Activated naive CD4-positive, alpha-beta T cell treated with anti-CD3 and anti-CD28 coated beads, Interleukin-2, amount 50 U/mL, for 72 hours (primary cell): ENCODE measurements at places on chromosomes 1 and 21. TPM values are rescaled to one million over a fixed set of nuclear protein-coding genes. Genes with fewer than 3 reads are reported as not detected.

PBX1 gene
- 0.19 TPM for total RNA-seq

DNA sequence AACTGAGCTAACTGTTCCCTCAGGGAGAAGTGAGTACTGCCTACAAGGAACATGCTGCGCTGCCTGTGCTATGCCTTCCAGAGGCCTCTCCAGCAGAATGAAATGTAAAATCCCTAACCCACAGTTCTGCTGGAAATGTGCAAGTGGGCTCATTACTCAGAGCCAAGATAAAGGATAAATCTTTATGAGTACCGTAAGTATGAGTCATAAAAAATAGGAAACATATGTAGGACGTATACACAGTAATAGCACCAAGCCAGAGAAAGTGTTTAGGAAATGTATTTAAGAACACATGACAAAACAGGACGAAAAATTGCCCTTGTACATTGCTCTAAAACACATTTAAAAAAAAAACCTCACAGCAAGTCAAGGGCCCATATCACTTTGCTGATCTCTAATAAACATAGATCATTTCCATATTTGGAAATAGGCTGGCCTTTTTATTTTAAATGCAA lies 104.6 kb downstream of the TGFBR3 start:
- no peak for DNase-seq

DNA sequence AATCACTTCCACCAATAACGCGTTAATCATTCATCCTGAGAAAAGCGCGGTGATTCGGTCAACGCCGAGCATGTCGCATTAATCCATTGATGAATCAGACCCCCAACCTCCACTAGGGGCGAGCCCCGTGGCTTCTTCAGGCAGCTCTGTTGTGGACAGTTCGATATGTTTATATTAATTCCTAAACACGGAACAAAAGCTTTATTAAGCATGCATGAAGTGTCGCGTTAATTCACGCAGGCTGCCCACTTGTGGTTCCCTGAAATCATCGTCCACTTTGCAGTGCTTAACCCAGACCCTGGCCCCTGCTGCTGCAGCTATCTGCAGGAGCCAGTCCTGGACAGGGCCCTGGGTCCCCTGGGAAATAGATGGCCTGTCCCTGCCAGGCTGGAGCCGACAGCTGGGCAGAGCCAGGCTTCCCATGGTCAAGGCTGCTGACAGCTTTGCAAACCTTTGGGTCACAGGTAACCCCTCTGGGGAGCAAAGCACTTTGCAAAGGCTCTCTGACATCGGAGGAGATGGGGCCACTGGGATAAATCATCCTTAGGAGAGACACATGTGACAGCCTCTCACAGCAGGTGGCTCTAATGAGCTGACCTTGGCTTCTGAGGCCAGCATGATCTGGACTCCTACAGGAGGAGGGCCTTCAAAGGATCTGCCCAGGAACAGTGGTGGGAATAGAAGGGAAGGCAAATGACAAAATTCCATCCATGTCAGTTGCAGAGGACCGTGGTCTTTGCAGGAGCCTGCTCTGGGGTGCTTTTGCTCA lies 137.0 kb upstream of the AJAP1 start:
- no peak for DNase-seq

PLA2G2E gene
- not detected for total RNA-seq

DNAJC28 gene
- total RNA-seq, result 0.49 TPM
